ENCODE measurements at places on chromosomes 2 and 18.

- DNase-seq = no peak
Measured at GRCh38 chr18:12943215-12943614, 4.6 kb upstream of the SEH1L start.

DNA sequence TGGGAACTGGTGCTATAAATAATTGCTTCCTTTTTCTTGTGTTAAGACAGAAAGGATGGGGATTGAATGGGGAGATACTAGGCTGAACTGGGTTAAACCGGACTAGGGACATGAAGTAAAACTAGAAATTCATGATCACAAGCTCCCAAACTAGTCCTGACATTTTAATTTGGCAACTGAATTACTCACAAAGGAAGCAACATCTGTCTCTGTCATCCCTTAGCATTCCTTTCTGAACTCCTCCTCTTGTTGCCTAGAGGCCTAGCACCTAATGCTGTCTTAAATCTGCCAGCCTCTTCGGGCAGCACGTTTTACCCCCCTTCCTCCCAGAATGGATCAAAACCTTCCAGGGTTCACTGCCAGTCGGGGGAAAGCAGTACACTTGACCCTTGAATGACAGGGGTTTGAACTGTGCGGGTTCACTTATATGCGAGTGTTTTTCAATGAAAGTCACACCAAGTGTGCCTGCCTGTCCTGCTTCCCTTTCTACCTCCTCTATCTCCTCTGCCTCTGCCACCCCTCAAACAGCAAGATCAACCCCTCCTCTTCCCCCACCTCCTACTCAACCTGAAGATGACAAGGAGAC lies 8.2 kb downstream of the KCTD1 start:
- DNase-seq = no peak

GRCh38 chr2:3139906-3140305 lies 237.7 kb downstream of the EIPR1 start:
- DNase-seq = no peak

DNA sequence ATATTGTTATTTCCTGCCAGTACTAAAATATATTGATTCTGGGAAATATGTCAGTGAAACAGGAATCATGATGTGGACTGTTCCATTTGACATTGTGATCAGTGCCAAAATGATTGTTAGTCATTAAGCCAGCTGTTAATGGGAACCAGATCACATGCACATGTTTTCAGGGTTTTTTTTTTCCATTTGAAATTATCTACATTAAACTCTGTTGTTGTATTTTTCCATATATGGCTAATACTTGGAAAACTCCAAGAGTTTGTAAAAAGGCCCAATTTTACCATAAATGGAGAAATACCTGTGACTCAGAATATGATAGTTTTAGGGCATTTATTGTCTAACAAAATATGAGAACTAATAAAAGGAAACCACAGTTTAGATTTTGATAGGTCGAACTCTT lies 13.4 kb downstream of the ITGAV start:
- DNase-seq = no peak

GRCh38 chr2:234437642-234438304 lies 59.1 kb downstream of the ARL4C start:
- DNase-seq = no peak

- DNase-seq = no peak
Measured at GRCh38 chr2:170886386-170886785, 42.7 kb upstream of the GORASP2 start.

DNA sequence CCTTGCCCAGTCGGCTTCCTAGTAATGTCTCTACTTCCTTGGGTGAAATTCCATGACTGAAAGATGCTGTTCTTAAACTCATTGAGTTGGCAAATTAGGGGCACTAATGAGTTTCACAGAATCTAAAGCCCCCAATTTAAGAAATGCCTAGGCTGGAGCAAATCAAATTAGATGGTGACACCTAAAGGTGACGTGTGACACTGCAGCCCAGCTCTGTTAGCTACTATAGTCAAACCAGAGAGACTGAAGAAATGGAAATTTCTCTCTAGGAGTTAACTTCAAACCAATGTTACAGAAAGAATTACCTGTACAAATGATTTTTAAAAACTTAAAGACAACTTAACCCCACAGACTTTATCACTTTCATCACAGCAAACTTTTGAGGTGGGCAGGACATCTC lies 37.2 kb downstream of the LCT start:
- no peak for DNase-seq

DNA sequence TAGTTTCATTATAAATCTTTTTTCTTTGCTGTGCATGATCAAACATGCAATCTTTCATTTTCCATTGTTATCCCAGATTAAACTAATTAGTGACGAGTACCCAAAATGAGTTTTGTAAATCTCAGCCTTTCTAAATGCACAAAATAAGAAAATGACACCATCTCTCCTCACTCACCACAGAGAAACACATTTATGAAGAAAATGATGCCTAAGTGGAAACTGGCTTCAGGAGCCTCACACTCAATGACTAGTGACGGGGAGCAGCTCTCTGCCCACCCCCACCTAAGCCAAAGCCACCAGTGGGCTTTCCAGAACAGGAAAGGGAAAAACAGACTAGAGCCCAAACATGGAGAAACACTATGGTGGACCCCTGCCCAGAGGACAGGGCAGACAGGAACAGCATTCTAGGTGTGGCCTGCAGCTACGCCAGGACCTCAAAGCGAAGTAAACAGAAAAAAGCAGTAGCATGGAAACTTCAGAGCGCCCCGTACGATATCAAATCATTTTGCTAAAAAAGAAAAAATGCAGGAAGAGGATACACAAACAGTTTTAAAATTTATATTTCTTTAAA lies 113.5 kb downstream of the RBMS1 start:
- DNase-seq = no peak

DNA sequence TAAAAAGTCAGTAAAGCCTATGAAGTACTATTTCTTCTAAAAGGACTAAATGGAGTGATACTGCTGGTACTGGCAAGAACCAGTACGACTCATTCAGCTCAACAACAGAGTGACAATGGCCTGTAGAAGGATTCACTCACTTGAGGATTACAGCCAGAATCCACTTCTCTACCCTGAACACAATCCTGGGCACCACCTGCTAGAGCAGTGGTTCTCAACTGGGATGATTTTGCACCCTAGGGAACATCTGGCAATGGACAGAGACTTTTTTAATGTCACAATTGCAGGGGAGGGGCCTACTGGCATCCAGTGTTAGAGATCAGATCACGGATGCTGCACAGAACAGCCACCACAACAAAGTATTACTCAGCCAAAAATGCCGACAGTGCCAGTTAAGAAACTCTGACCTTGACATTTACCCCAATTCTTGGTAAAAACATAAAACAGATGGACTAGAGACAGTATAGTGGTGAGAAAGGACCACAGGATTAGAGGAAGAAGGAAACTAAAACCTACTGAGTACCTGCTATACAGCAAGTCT lies 5.0 kb downstream of the SPIRE1 start:
- peak; percentile 52 for DNase-seq

GRCh38 chr2:166193407-166193806 lies 65.6 kb upstream of the SCN1A start:
- DNase-seq = no peak

DNA sequence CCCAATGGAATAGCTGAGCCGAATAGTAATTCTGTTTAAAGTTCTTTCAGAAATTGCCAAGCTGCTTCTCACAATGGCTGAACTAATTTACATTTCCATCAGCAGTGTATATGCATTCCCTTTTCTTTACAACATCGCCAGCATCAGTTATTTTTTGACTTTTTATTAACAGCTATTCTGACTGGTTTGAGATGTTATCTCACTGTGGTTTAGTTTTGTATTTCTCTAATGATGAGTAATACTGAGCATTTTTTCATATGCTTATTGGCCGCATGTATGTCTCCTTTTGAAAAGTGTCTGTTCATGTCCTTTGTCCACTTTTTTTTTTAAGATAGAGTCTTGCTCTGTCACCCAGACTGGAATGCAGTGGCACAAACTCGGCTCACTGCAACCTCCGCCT lies 100.7 kb downstream of the C2orf74 start:
- no peak for DNase-seq

DNA sequence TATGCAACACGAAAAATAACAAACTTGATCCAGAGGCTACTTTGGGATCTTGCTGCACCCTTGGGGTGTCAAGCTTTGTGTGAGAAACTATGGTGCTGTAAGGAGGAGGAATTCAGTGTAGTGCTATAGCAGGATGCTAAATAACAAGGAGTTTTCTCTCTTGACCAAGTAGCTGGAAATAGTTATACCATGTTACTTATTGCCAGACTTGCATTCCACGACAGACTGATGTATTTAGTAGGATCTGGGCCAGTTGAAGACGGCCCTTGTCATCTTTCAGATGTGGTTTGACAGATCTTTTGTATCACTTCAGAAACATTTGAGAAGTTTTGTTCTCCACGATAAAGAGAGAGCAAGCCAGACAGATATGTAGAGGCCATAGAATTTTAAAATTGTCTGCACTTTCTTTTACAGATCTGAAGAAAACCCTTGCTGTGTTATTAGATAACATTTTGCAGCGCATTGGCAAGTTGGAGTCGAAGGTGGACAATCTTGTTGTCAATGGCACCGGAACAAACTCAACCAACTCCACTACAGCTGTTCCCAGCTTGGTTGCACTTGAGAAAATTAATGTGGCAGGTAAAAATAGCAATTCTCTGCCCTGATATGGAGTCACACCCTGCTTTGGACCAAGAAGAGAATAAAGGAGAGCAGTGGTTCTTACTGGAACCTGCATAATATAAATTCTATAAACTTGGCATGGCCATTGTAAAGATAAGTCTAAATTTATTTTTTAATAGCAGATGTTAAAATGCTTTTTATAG lies 16.3 kb downstream of the MGAT5 start:
- DNase-seq = no peak

- no peak for DNase-seq
Measured at GRCh38 chr18:60044290-60045006, 144.7 kb downstream of the PMAIP1 start.

DNA sequence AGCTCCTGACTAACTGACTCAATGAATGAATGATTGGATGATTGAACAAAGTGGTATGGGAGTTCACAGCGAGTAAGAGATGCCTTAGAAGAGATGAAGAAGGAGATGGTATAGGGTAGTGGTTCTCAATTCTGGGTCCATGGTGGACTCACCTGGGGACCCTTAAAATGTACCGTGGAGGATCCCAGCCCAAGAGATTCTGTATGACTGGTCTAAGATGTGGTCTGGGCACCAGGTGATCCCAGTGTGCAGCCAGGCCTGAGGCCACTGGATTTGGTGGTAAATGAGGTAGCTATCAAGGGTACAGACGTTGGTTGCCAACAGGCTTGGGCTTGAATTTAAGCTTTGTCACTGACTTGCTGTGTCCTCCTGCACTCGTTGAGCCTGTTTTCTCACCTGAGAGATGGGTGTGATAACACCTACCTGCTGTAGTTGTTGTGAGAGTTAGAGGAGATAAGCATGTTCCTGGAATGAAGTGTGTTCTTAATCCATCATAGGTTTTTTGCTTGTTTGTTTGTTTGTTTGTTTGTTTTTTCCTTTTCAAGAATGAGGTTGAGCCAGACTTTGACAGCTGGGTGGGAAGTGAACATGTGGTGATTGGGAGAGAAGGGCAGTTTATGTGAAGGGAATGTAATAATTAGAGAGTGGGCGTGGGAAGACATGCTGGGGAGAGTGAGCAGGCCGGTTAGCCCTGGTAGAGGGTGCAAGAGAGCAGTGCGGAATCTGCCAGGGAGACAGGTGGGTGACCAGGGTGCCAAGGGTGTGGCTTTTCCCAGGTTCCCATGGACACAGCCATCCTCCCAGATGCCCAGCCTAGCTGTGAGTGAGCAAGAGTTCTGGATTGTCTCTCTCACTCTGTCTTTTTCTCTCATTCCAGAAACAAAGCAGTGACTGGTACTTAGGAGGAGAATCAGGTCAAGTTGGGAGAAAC lies 31.4 kb upstream of the IL1B start:
- DNase-seq = no peak

DNA sequence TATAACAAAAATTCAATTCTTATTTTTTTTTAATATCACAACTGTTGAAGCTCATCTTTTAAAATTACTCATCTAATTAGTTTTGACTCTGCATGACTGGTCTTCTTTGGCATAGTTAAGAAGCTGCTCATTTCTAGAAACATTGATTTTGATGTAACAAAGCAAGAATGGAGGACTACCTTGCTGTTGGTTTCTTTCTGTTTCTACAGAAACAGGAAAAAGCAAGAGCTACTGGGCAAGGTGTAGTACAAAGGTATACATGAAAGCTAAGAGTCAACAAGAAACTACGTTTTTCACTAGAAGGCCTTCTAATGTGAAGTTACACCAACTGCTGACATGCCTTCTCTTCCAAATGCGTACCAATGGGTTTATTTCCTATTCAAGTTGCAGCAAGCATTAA lies 90.6 kb upstream of the SYT4 start:
- DNase-seq = no peak

DNA sequence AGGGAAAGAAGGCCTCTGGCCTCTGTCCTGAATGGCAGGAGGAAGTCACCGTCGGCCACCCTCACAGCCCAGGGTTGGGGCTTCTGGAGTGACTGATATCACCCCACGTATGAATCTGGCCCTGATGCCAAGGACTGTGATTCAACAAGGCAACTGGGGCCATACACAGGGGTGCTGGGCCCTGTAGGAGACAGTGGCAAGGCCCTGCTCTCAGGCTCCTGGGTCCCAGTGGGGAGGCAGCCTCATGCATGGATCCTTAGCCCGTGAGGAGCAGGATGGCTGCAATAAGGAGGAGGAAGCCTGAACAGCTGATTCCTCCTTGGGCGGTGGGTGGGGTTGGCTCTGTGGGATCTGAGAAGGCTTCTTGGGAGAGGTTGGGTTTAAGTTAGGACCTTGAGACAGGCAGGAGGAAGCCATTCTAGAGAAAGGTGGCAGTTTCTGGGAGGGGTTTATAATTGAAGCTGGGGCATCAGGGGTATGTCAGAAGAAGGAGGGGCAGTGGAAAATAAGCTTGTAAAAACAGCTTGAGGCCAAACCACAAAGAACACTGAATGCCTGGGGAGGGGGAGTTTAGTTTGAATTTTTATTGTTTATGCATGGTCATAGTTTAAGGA lies 42.8 kb upstream of the LAPTM4A start:
- DNase-seq = peak; percentile 28

DNA sequence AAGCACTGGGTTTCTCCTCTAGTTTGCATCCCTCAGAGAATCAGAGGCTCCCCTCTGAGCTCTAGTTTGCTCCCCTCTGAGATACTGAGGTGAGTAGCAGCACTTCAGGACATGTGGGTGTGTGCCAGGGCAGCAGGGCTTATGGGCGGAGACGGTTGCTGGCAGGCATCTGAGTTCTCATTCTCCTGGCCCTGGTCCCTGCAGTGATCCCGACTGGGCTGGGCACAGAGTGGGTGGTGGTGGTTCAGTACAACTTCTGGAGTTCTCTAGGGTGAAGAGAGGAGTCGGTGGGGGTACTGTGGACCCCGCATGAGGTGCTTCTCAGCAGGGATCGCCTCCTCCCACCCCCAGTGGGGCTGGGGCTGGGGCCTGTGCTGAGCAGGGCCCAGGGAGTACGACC lies 47.9 kb downstream of the BOLA3 start:
- no peak for DNase-seq

DNA sequence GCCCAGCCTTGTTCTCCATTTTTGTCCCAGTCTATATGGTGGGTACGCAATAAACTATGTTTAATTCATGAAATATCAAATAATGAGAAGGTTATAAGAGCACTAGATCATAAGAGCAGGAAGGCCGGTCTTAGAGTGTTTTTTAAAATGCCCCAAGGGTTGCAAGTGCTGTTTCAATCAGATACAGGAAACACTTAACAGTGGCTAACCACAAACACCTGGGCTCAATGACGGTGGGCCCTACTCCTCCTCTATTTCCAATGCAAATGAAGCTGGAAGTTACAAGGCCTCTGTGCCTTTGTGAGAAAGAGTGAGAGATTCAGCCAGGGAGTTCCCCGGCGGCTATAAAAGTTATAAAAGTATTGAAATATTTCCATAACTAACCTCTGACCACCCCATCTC lies 18.9 kb upstream of the WDR33 start:
- DNase-seq = peak; percentile 36

- DNase-seq = peak; percentile 80
Measured at GRCh38 chr2:161122772-161123530, 37.3 kb upstream of the TANK start.
